ENCODE measurements at places on chromosomes 6 and 20.
A peak's percentile ranks its signal among the peaks of the same experiment; 100 is the strongest.

- DNase-seq, result no peak
Observed at GRCh38 chr6:52538901-52539354, 37.9 kb downstream of the TRAM2 start.

GRCh38 chr6:108870357-108870756 is 22.1 kb downstream of the ARMC2 start:
- no peak for DNase-seq

GRCh38 chr6:5552243-5552642 is 290.9 kb downstream of the FARS2 start:
- no peak for DNase-seq

GRCh38 chr6:68635706-68636513 is 828 bp downstream of the ADGRB3 start:
- DNase-seq, result peak; percentile 27

DNA sequence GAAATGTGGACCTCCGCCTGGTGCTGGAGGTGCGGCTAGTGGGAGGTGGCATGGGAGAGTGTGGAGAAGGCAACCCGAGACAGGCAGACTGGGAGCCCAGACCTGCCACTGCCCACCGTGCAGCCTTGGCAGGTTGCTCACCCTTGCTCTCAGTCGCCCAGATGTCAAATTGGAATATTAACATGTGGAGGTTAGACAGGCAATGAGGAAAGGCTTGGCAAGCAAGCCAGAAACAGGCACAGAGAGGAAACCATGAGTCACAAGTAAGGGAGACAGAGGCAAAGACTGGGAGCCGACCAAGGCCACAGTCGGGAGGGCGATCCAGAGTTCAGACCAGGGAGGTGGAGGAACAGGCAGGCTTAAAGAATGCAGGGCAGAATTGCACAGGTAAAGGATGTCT is 178.2 kb downstream of the FOXC1 start:
- DNase-seq, result no peak

GRCh38 chr20:12171923-12172524 is 254.3 kb downstream of the BTBD3 start:
- no peak for DNase-seq

- DNase-seq, result no peak
Observed at GRCh38 chr20:38209054-38209675, 44.1 kb upstream of the TGM2 start.

DNA sequence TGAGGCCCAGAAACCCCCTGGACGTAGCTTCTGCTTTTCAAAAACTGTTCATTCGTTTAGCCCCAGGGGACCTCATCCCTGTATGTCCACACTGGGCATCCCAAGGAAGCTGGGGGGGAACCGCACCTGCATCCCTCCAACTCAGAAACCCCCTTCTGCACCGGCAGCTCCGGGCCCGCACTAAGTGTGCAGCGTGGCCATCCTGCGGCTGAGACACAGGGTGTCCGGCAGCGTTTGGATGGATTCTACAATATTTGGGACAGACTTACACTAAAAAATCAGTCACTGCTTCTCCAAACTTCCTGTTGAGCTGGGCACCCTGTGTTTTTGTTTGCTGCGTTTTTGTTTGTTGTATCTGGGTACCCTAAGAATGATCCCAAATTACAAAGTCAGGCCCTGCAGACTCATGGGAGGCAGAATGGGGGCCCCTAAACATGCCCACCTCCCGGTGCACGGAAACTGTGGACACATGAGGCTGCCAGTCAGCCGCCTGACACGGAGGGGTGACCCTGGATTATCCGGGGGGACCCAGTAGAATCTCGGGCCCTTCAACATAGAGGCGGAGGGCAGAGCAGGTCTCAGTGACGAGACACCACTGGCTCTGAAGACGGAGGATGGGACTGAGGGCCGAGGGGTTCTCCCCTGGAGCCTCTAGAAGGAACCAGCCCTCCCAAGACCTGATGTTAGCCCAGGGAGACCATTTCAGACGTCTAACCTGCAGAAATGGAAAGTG is 88.2 kb upstream of the BHLHE23 start:
- no peak for DNase-seq

DNA sequence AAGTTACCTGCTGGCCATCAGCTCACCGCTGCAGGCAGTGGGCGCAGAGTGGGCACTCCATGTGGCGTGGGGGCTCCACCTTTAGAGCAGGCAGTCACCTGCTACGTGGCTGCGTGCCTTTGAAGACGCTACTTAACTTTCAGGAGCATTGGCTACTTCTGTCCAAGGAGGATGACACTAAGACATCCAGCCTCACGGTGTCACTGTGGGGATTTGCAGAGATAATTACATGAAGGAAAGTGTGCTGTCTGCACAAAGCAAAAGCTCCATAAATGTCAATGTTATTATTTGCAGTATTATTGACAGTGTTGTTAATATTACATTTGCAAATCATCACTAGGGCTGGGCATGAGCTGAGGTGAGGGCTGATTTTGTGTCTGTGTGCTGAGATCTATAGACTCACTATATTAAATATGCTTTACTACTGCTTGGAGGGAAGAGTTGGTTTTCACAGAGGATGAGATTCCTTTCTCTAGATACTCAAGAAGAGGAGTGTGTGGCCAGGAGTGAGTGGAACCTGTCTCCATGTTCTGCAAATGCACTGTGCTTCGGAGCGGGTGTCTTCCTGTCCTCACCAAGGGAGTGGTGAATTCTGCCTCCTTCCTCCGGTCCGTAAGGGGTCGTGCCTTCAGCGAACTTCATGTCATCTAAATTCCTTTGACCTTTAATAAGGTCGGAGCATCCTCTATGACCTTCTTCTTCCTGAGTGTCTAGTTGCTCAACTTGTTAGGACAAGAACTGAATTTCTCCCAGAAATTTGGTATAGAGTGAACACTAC is 165.8 kb upstream of the SYNDIG1 start:
- no peak for DNase-seq

GRCh38 chr6:6968357-6968730 is 139.4 kb upstream of the RREB1 start:
- no peak for DNase-seq

GRCh38 chr6:5086294-5086890 is 1.3 kb downstream of the PPP1R3G start:
- peak; percentile 17 for DNase-seq

- DNase-seq, result peak; percentile 11
Observed at GRCh38 chr6:107977283-107977682, 19.3 kb upstream of the SEC63 start.

DNA sequence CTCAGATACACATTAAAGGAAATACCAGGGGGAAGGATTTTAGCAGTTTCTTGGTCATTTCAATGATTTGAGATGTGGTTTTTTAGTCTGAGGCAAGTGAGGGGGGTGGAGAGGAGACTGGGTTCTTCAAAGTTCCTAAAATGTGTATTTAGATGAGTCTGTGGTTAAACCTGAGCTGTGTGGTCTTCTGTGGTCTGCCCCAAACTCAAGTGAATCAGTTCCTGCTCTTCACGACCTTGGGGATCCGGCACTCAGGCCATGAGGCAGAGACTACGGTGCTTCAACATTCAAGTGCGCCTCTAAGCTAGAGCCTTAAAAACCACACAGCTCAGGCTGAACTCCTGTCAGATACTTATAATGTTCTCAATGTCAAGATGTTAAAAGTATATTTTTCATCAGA is 406.7 kb downstream of the LMBRD1 start:
- DNase-seq, result no peak

DNA sequence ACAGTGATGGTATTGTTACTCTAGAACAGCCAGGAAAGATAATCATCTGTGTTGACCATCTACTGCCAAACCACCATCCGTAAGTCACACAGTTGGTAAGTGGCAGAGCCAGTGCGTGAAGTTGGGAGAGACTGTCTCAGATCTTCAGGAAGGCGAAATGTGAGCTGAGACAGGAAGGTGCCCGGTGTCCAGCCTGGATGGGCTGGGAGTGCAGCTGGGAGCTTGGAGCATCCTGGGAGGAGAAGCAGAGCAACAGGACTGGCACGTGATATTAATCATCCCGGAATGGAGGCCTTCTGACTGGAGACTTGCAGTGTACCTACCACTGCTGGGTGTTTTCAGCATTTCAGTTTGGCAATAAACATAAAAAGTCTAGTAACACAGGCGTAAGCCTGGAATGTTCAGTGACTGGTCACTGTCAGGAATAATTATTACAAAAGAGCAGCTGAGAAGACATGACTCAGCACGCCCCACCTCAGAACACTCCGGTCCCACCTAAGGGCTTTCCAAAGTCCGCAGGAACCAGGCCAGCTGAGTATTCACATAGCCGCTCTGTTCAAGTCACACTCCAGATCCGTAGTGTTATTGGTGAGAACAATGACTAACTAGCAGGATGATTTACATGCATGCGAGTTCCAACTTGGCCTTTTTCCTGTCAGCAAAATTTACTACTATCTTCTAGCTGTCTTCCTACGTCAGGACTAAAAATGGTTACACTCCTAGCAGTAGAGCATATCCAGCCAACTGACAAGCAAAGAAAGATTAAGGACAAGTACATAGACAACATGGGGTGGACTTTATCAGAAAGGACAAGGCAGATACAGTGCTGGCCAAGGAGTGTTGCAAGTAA is 45.1 kb upstream of the PNRC1 start:
- DNase-seq, result no peak

GRCh38 chr6:76840865-76841264 is 622.4 kb downstream of the HTR1B start:
- DNase-seq, result no peak

DNA sequence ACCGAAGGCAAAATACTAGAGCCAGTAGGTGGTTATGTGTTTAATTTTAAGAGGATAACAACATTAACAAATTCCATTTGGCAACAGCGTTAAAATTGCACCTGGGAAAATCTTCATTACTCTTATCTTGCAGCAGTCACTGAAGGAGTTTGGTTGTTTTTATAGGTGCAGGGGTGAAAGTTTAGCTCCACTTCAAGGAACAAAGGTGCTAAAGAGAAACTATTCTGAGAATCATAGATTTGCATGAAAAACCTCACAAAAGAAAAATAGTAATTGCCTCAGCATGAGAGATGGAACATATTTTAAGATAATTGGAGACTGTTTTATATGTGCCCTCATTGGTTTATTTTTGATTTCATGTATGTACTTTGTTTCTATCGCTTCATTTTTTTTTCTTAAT is 444.4 kb downstream of the UTRN start:
- DNase-seq, result no peak

GRCh38 chr6:100347901-100348550 is 116.7 kb downstream of the SIM1 start:
- no peak for DNase-seq

GRCh38 chr6:52981222-52981900 is 13.7 kb downstream of the GSTA4 start:
- DNase-seq, result no peak

- no peak for DNase-seq
Observed at GRCh38 chr6:54308289-54308985, at the start of gene TINAG. TSS of gene TINAG (plus strand) at chr6:54308441. CDS start at chr6:54308551, 110 bp downstream.

- DNase-seq, result no peak
Observed at GRCh38 chr20:48454671-48455490, 372.9 kb downstream of the PREX1 start.

DNA sequence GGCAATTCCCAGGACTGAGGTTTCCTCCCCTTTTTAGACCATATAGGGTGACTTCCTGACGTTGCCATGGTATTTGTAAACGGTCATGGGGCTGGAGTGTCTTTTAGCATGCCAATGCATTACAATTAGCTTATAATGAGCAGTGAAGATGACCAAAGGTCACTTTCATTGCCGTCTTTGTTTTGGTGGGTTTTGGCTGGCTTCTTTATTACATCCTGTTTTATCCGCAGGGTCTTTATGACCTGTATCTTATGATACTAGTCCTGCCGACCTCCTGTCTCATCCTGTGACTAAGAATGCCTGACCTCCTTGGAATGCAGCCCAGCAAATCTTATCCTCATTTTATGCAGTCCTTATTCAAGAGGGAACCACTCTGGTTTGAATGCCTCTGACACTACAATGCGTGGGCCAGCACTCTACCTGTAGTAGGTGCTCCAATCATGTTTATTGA is 190.1 kb downstream of the KCNQ5 start:
- no peak for DNase-seq

DNA sequence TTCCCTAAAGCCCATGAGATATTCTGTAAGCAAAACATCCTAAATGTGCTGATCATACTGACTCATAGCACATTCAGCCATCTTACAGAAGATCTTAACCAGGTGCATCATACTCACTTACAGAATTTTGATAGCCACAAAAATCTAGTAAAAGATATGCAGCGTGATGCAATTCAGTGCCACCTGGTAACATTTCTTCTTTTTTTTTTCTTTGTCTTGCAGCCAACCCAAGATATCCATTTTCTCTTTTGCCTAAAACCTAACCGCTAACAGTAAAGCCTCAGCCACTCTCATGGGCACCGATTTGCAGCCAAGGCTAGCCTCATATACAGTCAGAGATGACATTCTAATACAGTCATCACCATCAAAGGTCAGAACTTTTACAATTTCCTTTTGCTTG is 293.3 kb downstream of the HACE1 start:
- no peak for DNase-seq

DNA sequence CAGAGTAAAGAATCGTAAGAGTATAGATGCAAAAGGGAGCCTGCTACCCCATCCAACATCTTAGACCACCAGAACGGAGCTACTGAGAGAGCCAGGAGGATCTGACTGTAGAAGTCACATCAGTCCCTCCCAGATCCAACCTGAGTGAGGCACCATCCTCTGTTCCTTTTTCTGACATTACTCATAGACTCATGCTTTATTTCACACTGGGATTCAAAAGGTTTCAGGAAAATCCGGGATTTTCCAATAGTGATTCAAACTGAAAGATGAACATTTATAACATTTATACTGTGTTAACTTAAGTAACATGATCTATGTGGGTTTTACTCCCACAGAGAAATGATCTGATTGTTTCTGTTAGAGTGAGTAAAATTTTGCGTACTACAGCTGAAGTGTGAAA is 868.6 kb upstream of the GJE1 start:
- no peak for DNase-seq

DNA sequence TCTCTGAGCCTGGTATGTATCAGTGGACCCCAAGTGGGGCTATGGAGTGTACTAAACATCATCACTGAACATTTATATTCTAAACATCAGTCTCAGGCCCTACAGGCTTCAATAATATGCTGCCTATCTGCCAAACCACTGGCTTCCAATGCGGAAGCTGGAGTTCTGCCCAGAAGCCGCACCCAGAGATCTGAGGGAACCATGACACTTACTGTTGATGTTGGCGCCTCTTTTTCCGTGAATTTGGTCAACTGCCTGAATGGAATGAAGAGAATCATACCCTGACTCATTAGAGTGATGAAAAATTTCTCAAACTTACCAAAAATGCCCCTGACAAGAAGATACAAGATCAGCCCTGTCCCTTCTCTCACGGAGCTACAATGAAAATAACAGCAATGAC is 66.2 kb downstream of the SLC22A23 start:
- no peak for DNase-seq

GRCh38 chr6:40148882-40149573 is 214.8 kb upstream of the MOCS1 start:
- DNase-seq, result no peak

GRCh38 chr6:149140910-149141290 is 176.6 kb upstream of the TAB2 start:
- DNase-seq, result no peak

- DNase-seq, result no peak
Observed at GRCh38 chr6:3195420-3195694, 32.1 kb downstream of the TUBB2B start.

DNA sequence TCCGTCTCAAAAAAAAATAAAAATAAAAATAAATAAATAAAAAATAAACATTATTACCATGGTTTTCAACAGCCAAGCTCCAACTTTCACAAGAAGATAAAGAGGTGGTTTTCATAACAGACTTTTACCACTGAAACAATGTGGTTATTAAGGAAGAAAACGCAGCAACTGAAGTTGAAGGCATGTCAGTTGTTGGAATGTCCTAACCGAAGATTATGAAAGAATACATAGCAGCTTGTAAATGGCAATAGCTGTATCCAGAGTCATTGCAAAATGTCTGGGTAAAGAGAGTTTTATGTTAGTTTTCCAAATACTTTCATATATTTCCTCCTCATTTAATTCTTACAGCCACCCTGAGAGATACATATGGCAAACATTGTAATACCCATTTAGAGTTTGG is 161.6 kb upstream of the MARCKS start:
- no peak for DNase-seq
